ENCODE measurements at places on chromosomes 5 and 9. TPM values are rescaled to one million over a fixed set of nuclear protein-coding genes. Genes with fewer than 3 reads are reported as not detected.
A peak's percentile ranks its signal among the peaks of the same experiment; 100 is the strongest.

Gene GGTA1
- total RNA-seq, result 0.87 TPM

DNA sequence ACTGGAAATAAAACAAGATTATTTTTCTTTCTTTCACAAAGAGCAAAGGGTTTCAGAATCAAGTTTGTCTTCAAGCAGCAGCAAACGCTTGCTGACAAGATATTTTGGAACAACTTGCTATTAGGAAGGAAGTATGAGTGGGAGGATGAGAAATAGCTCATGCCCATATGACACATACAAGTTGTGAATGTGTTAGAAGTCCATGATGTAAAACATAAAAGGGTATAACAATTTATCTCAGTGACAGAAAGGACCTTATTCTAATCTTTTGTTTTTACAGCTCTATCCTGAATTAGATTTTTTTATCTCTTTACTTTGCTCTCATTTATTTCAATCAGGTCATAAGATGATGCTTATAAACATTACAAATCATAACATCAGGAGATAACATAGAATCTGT lies 516.6 kb upstream of the MEF2C start:
- DNase-seq, result no peak
- no peak overlapping the region for H3K4me3 ChIP-seq
- no peak overlapping the region for H3K27ac ChIP-seq
- no peaks in the 10 kb centered on the region for H3K27me3 ChIP-seq
- H3K36me3 ChIP-seq, result no peaks in the 10 kb centered on the region

Gene DDX4
- not detected for total RNA-seq

Gene ACSL6
- total RNA-seq, result 2.2 TPM

DNA sequence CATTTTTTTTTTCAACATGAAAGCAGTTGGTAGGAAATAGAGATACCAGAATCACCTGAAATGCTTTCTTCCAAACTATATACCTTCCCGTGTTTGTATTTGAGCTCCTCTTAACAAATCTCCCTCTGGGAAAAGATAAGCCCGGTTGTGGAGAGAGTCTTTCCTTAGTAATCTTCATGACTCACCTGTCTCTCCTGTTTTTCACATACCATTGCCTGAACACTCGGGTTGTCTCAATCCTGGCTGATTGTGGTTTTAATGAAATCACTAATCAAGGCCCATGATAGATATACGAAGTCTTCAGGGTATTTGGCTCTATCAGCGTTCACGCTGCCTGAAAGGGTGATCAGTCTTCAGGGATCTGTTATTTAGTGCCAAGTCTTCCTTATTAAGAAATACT lies 136.7 kb downstream of the MAN2A1 start:
- DNase-seq, result no peak
- no peak overlapping the region for H3K4me3 ChIP-seq
- H3K27me3 ChIP-seq, result no peaks in the 10 kb centered on the region
- no peaks in the 10 kb centered on the region for H3K4me1 ChIP-seq

DNA sequence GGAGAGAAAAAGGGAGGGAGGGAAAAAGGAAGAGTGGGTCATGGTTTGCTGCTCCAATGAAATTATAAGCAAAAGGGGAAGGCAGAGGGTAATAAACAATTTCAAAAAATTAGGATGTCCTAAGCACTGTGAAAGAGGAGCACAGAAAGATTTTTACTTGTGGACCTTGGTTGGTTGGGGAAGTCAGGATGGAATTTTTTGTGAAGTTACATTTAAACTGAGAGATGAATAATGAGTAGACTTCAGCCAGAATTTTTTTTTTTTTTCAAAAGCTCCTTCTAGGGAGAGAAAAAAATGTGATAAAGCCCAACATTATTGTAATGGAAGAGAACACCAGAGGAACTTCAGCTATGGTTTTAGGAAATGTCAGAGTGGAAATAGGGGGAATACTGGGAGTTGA lies 515.9 kb upstream of the PAPPA start:
- H3K4me1 ChIP-seq, result no peaks in the 10 kb centered on the region
- H3K4me3 ChIP-seq, result no peak overlapping the region
- H3K27ac ChIP-seq, result no peak overlapping the region
- H3K27me3 ChIP-seq, result no peaks in the 10 kb centered on the region
- no peaks in the 10 kb centered on the region for H3K36me3 ChIP-seq

DNA sequence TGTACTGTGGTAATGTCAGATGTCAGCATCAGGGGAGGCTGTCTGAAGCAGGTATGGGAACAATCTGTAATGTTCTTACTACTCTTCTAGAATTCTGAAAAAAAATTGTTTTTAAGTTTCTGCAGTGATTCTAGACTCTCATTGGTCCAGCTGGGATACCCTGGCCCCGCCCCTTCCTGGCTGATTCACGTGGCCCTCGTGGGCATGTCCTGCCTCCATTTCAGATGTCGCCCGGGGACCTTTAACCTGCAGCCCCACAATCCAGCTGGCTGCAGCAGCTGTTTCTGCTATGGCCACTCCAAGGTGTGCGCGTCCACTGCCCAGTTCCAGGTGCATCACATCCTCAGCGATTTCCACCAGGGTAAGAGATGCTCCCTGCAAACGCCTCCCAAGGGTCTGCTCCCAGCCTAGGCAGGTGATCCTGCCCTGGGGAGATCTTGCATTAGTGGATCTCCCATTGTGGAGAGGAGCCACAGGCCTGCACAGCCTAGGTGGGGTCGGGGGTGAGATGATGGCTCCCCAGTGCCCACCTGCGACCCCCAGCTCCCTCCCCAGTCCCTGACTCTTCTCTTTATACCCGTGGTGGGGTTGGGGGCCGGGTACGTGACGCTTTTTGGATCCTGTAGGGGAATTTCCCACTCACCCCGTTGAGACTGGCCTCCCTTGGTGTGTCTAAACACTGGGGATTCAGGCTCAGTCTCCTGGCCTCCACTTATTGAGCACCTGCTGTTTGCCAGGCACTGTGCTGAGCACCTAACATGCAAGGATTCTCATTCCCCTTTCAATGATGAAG lies 36.5 kb downstream of the LAMC3 start:
- H3K4me1 ChIP-seq, result peaks cover 12% of the 10 kb centered on the region
- DNase-seq, result peak; percentile 55
- H3K4me3 ChIP-seq, result no peak overlapping the region
- no peaks in the 10 kb centered on the region for H3K36me3 ChIP-seq

DNA sequence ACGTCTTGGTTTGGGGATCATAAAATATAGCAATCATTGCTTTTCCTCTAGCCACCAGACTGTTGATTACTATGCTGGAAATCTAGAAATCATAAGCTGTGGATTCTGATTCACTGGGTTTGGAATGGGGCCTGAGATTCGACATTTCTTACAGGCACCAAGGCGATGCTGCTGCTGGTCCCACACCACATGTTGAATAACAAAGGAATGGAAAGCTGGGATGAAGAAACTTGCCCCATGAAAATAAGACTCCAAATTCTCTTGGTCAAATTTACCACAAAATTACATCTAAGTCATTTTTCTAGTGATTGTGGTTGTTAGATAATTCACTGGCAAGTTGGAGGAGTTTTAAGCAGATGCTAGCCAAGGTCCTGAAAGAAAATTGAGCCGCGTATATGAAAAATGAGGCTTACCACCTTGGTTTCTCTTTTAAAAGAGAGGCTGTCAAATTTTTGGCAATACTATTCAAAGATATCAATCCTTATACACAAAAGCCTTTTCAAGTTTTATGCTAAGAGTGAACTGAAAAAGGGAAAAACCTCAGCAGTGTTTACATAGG lies 23.0 kb upstream of the MEIKIN start:
- no peak for DNase-seq
- H3K4me1 ChIP-seq, result no peaks in the 10 kb centered on the region
- H3K27me3 ChIP-seq, result no peaks in the 10 kb centered on the region
- no peak overlapping the region for H3K27ac ChIP-seq
- no peak overlapping the region for H3K4me3 ChIP-seq

Gene ANKRD18B
- not detected for total RNA-seq

Gene PFDN1
- 39.1 TPM for total RNA-seq

- no peaks in the 10 kb centered on the region for H3K4me1 ChIP-seq
- H3K27ac ChIP-seq, result no peak overlapping the region
- DNase-seq, result no peak
- H3K4me3 ChIP-seq, result no peak overlapping the region
- H3K27me3 ChIP-seq, result no peaks in the 10 kb centered on the region
Measured at GRCh38 chr9:34997379-34997781, 7.8 kb downstream of the DNAJB5 start.

Gene CARTPT
- not detected for total RNA-seq

Gene PRSS3
- total RNA-seq, result not detected

DNA sequence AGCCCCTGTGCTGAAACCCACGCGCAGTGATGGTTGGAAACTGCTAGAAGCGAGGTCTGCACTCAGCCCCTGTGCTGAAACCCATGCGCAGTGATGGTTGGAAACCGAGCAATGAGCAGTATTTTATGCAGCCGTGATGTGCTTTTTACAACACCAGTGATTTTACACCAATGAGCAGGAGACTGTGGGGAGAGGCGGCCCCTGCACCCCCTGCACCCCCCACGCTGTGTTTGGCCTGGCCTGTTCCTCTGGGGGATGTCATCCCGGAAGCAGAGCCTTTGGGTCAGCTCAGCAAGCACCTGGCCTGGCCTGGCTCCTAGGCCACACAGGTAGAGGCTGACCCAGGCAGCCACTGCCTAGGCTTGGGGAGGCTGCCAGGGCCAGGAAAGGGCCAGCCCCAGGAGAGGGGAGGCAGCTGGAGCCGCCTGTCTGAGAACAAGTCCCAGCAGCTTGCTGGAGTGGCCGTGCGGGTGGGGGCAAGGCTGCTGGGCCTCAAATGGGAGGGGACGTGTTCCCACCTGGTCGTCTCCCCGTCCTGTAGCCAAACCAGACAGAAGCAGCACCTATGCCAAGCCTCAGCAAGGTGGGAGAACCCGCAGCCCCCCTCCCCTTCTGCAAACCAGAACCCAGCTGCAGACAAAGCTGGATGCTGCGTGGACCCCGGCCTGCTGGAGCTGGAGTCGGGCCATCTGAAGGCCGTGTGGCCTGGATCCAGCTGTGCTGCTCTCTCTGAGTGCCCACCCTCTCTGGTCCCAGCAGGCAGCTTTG lies 46.8 kb downstream of the DBH start:
- no peak overlapping the region for H3K4me3 ChIP-seq
- no peak for DNase-seq
- no peaks in the 10 kb centered on the region for H3K27me3 ChIP-seq
- peaks cover 24% of the 10 kb centered on the region for H3K4me1 ChIP-seq

DNA sequence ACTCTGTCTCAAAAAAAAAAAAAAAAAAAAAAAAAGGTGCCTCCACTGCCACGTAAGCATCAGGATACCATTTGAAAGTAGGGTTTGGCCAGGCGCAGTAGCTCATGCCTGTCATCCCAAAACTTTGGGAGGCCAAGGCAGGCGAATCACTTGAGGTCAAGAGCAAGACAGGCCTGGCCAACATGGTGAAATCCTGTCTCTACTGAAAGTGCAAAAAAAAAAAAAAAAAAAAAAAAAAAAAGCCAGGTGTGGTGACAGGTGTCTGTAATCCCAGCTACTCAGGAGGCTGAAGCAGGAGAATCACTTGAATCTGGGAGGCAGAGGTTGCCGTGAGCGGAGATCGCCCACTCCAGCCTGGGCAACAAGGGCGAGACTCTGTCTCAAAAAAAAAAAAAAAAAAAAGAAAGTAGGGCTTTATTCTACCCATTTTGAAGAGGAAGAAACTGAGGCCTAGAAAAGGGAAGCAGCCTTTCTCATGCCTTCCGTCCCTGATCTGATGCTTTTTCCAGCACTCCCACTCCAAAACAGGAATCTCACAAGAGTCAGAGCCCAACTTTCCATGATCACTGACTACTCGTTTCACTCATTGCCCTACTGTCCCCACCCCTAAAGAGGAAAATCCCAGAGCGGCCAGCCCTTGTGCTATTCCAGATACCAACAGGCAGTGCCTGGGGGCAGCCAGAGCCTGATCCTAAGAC lies 16.3 kb upstream of the CCIN start:
- DNase-seq, result no peak
- no peak overlapping the region for H3K4me3 ChIP-seq
- no peaks in the 10 kb centered on the region for H3K27me3 ChIP-seq
- H3K4me1 ChIP-seq, result peaks cover 66% of the 10 kb centered on the region

DNA sequence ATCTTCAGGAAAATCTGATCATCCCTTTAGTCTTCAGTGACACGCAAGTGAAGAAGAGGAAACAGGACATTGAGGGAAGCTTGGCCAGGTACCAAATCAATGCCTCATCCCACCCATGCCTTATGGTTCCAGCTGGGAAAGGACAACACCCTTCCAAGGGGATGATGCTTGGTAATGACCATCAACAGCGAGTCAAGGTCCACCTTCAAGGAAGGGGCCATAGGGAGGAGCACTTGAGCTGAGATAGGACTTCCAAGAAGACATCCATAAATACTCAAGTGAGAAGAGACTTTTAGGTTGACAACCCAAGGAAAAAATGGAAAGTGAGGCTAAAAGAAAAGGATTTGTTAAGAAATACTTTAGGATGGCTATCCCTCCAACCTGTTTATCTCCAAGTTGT lies 27.1 kb upstream of the GAS1 start:
- no peaks in the 10 kb centered on the region for H3K4me1 ChIP-seq
- no peak overlapping the region for H3K4me3 ChIP-seq
- no peak overlapping the region for H3K27ac ChIP-seq
- H3K36me3 ChIP-seq, result no peaks in the 10 kb centered on the region
- no peak for DNase-seq

GRCh38 chr5:113255105-113255504 lies 179.7 kb downstream of the TSSK1B start:
- H3K27ac ChIP-seq, result no peak overlapping the region
- H3K36me3 ChIP-seq, result no peaks in the 10 kb centered on the region
- no peak overlapping the region for H3K4me3 ChIP-seq
- no peaks in the 10 kb centered on the region for H3K4me1 ChIP-seq
- DNase-seq, result no peak
- peaks cover 3% of the 10 kb centered on the region for H3K27me3 ChIP-seq

GRCh38 chr5:4083591-4084337 lies 488.1 kb downstream of the IRX1 start:
- no peak overlapping the region for H3K27ac ChIP-seq
- no peaks in the 10 kb centered on the region for H3K36me3 ChIP-seq
- H3K4me1 ChIP-seq, result no peaks in the 10 kb centered on the region
- no peak overlapping the region for H3K4me3 ChIP-seq
- DNase-seq, result no peak
- H3K27me3 ChIP-seq, result no peaks in the 10 kb centered on the region

Gene ALDH7A1
- 0.66 TPM for total RNA-seq

- no peaks in the 10 kb centered on the region for H3K36me3 ChIP-seq
Measured at GRCh38 chr9:13615660-13616490, 336.4 kb upstream of the MPDZ start.

- H3K4me1 ChIP-seq, result no peaks in the 10 kb centered on the region
- H3K4me3 ChIP-seq, result no peak overlapping the region
- DNase-seq, result no peak
Measured at GRCh38 chr9:122076117-122076516, 17.0 kb downstream of the TTLL11 start.

GRCh38 chr5:168057905-168058304 lies 233.5 kb upstream of the WWC1 start:
- no peaks in the 10 kb centered on the region for H3K4me1 ChIP-seq
- H3K4me3 ChIP-seq, result no peak overlapping the region
- H3K36me3 ChIP-seq, result no peaks in the 10 kb centered on the region
- H3K27me3 ChIP-seq, result no peaks in the 10 kb centered on the region

Gene CCL27
- not detected for total RNA-seq

All from natural killer cell (primary cell).